ENCODE measurements at places on chromosomes 6 and 20.

GRCh38 chr6:124670801-124671200, 291.4 kb upstream of the RNF217 start:
- DNase-seq = peak; percentile 93

DNA sequence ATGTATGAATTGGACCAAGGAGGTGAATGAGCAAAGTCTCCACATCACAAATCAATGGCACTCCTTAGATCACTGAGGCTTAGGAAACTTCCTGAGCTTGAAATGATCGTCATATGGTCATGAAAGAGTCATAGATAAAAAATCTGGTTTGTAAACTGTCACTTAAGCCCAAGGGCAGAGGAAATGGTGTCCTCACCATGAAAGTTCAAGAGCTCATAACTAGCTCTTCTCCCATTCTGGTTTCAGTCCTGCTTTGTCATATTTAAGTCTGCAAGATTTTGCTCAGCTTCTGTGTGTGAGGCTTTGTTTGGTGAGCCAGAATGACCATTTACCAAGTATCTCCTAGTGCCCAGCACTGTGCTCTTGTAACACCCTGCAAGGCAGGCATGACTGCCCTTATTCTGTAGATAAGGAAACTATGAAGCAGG, 60.5 kb downstream of the GJA10 start:
- DNase-seq = no peak

DNA sequence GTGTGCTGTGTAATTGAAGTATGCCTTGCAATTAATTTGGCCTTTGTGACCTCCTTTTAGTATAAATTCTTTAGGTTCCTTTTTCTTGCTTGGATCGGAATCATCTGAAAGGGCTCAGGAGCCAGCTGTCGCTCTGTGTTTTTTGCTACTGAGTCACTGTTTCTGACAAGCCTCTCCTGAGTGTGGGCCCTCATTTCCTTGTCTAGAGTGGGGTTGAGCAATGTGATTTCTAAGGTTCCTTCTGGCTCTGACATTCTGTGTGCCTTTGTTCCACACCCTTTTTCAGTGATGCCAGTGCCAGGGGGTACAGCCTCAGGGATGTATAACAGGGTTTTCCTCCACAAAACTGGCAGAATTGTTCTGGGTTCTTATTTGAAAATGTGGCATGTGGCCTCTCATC, 26.5 kb downstream of the DAAM2 start:
- no peak for DNase-seq

DNA sequence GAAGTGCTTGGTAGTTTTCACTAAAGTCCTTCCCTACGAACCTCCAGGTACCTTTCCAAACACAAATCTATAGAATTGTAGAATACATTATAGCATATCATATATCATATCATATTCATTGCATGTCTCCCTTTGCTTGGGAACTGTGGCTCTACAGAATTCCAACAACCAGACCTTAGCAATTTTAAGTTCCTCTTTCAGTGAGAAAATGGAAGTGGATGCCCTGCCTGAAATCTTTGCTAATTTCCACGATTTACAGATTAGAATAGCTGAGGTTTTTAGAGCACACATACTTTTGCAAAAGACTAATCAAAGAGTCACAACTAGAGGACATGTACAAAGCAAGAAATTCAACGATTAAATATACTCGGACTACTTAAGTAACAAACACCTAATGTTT, 78.6 kb downstream of the TNFRSF21 start:
- DNase-seq = no peak

- peak; percentile 92 for DNase-seq
Observed at GRCh38 chr20:33370291-33370690, 31.0 kb downstream of the CDK5RAP1 start.
